Heart right ventricle (tissue), 16 donors: ENCODE measurements at places on chromosomes 7 and 10. TPM values are rescaled to one million over a fixed set of nuclear protein-coding genes. Genes with fewer than 3 reads are reported as not detected.

Gene PRKCQ
- total RNA-seq: 0.17 TPM

Gene NUTM2B
- 0.62 TPM for total RNA-seq

Gene FZD8
- total RNA-seq: 16.4 TPM

Gene CTAGE8
- total RNA-seq: not detected

DNA sequence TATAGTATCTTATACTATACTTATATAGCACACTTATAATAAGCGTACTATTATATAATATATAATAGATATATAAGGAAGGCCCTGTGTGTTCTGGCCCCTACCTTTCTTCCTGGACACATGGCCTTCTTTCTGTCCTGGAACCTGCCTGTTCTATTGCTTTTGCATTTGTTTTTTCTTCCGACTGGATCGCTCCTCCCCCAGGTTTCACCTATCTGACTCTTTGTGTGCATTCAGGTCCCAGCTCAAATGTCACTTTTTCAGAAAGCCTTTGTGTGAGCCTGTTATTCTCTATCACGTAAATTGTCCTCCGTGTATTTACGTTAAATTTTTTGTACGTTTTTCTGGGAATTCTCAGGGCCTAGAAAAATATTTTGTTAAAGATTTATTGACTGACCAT, 2.9 kb upstream of the TRIM8 start:
- no peak for DNase-seq

GRCh38 chr7:146725520-146725919, 608.9 kb downstream of the CNTNAP2 start:
- no peak for DNase-seq

DNA sequence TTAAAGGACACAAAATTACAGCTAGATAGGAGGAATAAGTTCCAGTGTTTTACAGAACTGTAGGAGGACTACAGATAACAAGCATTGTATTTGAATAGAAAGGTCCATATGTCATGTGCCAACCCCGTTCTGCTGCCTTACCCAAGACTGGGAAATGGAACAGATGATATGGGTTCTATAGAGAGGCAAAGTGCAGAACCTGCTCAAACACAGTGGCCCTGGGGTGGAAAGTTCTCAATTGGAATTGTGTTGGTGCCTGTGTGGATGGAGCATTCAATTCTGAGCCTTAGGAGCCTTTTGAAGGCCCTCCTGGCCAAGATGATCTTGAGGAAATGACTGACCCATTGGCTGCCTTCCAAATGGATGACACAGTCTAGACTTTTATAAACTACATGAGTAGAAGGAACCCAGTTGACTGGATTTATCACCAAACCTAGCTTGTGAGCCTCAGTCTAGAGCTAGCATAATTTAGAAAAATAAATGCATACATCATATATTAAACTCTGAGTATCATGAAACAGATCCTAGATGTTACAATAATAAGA, 4.1 kb upstream of the PRSS1 start:
- DNase-seq: no peak

DNA sequence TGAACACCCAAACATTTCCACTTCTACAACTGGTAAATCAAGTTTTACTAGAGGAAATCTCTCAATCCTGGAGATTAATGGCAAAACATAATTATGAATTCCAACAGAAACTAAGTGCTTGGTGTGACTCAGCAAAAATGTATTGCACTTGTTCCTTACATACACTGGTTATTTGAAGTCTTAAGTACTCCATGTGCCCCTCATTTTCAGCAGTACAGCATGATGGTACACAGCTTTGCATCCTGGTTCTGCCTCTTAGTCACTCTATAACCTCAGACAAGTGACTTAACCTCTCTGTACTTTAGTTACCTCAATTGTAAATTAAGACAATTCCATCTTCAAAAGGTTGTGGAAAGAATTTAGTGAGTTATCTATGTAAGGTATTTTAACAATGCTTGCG, 12.9 kb downstream of the SLC16A12 start:
- no peak for DNase-seq

- DNase-seq: no peak
Observed at GRCh38 chr10:112335111-112335867, 38.6 kb upstream of the ACSL5 start.

Gene OR9A2
- total RNA-seq: not detected

DNA sequence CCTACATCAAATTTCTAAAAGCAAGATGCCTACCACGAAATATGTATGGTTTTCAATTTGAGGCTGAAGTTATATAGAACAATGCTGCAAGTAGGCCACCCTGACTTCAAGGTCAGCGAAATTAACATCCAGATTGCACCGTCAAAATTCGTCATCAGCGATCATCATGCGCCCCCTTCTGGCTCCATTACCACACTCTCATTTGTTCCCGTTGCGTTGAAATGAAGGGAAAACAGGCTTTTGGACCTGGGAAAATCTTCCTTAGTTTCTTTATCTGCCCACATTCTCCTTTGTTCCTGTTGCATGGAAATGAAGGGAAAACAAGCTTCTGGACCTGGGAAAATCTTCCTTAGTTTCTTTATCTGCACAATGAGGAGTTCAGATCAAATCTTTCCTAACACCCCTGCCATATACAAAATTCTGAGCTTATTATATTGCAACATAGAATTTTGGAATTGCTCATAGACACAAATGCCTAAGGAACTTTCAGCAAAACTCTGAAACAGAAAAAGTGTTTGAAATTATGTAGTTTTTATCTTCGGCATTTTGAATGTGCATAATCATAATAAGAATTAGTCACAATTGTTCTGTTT, 98.2 kb upstream of the PRKCQ start:
- peak; percentile 27 for DNase-seq

DNA sequence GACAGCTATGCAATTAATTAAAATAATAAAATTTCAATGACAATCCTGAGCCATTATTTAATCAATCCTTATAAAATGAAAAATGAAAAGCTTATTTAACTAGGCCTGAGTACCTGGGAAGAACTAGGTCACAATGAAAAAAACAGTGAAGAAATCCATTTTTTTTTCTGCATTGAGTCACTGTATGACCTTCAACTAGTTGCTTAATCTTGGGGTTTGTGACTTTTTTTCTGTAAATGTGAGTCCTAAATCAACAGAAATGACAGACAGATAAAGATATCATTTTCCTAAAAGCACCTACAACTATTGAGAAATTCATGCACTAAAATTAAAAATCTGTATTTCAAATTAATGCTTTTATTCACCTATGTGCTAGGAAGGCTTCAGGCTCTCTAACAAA, 96.8 kb downstream of the TMEM26 start:
- no peak for DNase-seq
